Occipital lobe (tissue), 3 donors: ENCODE measurements at places on chromosomes 2 and 18. TPM values are rescaled to one million over a fixed set of nuclear protein-coding genes. Genes with fewer than 3 reads are reported as not detected.

The DNAJC5G gene
- not detected for total RNA-seq

The DUSP19 gene
- 19.3 TPM for total RNA-seq

The CSRNP3 gene
- 246 TPM for total RNA-seq

- no peak for DNase-seq
Measured at GRCh38 chr2:132503701-132504100, 87.1 kb downstream of the GPR39 start.

- no peak for DNase-seq
Measured at GRCh38 chr2:98607104-98607503, 1.2 kb downstream of the COA5 start.

DNA sequence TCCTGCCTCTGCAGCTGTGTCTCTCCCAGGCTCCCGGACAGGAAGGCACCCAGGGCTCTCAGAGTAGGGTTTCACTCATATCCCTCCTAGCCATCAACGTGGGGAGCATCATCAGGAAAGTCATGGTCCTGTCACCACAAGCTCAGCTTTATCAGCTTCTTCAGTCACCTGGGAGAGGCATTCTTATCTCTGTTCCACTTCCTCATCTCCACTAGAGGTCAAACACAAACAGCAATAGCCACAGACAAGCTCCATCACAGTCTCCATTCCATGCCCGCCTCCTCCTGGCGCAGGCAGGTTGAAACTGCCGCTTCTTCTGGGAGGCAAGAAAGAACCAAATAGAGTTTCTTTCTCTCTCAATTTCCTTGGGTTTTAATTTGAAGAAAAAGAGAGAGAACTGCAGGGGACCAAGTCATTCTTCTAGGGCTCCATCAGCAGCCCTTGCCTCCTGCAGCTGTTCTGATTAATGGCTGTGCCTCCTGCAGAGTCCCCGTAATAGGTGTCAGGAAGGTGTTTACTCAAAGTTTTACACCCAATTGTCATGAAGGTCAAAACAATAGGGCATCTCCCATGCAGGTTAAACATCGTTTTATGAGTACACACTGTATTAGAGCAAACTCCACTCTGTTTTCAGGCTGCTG, 377.9 kb downstream of the TMEM182 start:
- DNase-seq = no peak

DNA sequence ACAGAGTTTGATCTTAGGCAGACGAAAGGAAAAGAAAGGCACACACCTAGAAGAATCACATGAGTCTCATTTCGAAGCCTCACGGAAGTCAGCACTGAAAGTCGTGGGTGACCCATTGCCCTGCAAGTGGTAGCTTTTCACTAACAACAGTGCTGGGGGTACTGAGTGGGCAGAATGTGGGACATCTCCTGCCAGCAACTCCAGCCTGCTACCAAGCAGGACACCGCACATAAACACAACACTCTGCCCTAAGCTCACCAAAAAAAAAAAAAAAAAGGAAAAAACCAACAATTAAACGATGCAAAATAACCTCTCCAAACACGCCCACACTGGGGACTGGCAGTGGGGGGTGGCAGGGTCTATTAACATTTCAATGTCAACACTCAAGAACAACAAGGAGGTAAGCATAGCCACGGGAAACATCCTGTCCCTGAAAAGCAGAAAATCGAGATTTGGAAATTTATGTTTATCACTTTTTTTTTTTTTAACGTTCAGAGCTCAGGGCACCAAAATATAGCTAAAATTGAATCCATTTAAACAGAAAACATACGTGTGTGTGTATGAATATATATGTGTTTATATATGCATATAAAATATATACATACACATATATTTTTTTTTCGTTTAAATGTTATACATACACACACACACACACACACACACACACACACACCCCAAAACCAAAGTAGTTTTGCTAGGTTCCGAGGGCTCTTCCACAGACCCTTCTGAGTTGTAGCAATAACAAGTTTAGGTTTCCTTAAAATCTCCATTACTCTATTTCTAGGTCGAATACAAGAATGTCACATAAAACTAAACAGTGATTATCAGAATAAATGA, 2.2 kb downstream of the INO80D start:
- no peak for DNase-seq
